ENCODE measurements at places on chromosomes 12 and 14.

DNA sequence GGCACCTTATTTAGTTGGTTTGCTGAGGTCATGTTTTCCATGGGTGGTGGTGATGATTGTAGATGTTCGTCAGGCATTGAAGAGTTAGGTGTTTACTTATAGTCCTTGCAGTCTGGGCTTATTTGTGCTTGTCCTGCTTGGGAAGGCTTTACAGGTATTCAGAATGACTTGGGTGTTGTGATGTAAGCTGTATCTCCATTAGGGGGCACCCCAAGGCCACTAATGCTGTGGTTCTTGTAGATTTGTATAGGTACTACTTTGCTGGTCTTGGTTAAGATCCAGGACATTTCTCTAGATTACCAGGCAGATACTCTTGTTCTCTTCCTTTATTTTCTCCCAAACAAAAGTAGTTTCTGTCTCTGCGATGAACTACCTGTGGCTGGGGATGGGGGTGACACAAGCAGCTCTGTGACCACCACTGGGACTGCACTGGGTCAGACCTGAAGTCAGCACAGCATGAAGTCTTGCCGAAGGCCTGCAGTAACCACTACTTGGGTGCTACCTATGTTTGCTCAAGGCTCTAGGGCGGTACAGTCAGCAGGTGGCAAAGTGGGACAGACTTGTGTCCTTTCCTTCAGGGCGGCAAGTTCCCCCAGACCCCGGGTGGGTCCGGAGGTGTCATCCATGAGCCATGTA is 35.8 kb upstream of the FBXO33 start:
- no peak for DNase-seq

DNA sequence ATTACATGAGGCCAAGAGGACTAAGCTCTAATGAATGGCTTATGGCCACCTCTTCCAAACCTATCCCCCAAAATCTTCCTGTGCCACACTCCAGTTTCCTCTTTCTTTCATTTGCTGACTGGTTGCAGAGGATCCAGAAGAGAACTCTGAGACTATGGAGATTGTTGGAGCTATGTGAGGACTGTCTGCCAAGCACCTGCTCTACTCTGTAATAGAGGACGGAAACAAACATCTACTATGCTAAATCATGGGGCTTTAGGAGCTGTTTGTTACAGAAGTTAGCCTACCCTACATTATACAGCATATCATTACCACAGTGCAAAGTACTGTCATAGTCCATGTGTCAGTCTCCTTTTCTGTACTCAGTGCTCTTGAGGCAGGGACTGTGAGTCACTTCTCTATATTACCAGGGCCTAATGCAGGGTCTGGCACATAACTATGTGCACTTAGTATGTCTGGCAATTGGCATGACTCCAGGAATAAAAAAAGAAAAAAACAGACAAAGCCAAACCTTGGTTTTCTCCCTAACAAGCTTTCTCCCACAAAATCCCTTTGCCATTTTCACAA is 95.1 kb downstream of the RPAP3 start:
- no peak for DNase-seq

DNA sequence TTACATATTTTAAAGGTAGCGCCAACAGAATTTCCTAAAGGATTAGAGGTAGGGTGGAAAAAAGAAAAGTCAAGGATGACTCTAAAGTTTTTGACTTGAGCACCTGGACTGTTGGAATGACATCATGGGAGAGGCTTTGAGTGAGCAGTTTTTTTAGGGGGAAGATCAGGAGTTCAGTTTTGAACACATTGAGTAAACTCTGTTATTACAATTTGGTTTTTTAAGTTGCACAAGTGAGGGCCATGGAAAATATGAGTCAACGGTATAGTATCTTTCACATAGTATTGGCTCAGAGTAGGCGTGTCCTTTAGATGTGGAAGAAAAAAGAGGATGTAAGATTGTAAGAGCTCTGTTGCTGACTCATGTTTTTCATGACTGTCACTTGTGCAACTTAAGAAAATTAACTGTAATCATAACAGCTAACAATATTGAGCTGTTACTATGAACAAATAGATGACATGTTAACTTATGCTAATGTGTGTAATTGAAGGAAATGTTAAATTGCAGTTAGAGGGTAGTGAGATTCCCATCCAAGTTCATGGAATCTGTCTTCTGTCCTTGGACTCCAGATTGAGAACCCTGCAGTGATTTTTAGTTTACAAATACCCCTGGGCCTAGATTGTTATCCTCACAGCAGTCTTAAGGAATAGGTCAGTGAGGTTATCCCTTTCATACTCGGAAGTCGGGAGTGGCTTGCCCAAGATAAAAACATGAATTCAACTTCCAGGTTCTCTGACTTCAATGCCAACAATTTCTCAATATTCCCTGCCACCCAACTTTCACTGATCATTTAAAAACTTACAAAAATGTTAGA is 48.2 kb upstream of the ATP2B1 start:
- DNase-seq = no peak

DNA sequence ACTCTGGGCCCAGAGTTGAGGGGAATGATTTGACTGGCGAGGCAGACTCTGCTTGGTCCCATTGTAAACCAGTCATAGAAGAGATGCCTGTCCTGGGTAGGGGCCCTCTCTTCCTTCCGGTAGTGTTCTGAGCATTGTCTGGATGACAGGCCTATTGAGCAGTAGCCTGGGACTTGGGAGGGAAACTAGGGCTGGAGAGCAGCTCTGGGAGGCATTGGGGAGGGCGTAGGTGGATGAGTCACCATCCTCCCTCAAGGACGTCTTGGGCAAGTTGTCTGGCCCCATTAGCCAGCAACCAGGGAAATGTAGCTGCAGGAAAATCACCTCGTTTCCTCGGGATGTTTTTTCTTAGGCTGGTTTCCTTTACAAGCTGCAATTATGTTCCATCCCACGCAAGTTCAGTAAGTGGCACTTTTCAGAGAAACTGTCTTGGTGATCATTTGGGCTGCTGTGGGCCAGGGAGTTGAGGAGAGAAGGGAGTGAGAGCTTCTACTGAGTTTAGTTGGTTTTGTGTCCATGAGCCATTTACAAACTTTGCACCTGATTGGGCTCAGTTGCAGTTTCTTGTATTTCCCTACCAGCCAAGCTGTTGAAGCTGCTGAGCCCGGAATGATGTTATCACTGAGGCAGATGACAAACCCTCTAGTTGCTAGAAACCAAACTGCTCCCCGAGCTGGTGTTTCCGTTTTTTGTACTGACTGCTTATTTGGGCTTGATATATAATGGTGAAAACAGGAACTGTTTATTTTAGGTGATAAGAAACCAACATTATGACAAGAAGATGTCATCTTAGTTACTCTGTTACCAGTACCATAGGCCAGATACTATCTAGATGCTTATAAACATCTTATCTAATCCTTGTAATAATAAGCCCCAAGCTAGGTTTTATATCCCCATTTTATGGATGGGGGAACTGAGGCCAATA is 147.6 kb downstream of the CHST11 start:
- no peak for DNase-seq

DNA sequence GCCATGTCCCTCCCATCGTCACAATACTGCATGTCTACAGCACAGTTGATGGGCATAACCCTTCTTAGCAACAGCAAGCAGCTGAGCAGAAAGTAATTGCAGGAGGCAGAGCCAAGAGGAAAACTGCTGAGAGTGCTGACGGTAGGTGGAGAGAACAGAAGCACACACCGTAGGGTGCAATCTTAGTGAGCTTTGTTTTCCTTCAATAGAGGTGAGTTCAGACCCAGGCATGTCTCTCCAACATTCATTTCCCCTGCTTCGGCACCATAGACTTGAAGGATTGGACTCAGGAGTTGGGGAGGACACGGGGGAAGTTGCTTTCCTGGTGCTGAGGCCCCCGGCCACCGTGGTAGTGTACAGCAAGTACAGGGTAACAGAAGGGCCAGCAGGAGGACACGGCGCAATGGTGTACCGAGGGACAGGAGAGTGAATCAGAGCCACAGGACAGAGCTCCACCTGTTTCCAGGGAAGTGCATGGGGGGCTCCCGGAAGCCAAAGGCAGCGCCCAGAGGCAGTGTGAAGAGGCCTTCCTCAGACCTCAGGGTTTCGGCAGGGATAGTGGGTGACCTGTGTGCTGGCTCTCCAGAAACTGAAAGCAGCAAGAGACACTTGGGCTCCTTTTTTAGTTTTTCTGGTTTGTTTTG is 36.3 kb upstream of the SINHCAF start:
- no peak for DNase-seq

GRCh38 chr12:52391618-52392002 is 6.2 kb upstream of the KRT84 start:
- peak; percentile 46 for DNase-seq

DNA sequence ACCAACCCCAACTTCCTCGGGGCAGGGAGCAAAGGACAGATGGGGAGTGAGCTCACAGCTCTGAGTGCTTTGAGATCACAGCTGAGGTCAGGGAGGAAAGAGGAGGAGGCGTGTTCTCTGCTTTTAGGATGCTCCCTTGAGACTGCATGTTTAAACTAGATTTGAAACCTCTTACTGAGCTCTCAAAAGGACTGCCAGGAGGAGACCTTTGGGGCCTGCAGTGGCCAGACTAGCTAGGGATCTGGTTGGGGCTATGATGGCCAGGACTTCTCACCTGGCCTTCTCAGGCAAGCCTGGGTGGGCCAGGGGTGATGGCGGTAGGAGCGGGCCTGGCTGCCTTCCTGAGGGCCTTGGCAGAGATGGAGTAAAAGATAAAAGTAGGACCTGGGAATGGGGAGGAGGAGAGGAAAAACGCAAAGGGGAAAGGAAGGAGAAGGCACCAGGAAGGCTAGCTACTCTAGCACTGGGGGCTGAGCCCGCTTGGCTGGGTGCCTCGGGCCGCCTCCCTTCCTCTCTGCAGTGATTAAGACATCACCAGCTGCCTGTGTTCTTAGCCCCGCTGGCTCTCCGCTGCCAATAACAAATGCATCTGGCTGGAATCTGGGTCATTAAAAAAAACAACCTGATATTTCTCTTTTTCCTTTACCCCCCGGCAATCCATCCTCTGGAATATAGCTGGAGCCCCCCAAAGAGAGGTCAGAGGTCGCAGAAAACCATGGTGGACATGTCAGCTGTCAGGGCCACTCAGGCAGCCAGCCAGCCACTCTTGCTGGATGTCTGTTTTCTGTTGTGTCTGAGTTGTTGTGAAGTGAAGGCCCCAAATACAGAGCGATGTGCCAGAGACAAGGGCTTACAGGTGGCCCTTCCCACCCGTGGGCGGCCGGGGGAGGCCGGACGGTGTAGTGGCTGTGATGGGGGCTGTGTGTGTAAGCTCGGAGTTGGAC is 141.3 kb downstream of the TSPAN9 start:
- DNase-seq = no peak

DNA sequence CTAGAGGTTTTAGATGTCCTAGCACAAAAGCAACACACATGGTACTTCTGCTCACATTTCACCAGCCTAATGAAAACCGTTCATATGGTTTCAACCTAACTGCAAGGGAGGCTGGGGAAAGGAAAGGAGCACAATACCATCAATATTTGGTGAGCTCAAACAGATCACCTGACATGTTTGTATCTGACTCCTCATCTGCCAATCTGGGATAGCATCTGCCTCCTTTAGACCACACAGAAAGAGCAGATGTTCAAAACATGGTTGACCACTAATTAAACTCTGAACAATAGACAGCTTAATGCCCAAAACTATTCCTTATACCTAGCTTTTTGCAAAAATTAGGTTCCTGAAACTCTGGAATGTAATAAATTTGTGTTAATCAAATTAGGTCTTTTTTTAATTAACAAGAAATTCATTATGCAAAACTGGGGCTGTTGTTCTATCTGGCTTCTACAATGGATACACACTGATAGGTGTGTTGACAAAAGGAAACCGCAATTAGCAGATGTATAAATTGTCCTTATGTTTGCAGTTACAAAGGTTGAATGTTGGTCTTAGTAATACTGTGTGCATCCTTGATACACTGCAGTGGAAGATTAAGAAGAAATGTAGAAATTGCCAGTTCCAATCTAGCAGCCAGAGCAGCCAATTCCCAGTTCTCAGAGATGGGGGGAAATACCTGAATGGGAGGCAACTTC is 89.3 kb downstream of the DUSP6 start:
- no peak for DNase-seq

GRCh38 chr14:85934123-85934885 is 404.4 kb downstream of the FLRT2 start:
- DNase-seq = no peak

DNA sequence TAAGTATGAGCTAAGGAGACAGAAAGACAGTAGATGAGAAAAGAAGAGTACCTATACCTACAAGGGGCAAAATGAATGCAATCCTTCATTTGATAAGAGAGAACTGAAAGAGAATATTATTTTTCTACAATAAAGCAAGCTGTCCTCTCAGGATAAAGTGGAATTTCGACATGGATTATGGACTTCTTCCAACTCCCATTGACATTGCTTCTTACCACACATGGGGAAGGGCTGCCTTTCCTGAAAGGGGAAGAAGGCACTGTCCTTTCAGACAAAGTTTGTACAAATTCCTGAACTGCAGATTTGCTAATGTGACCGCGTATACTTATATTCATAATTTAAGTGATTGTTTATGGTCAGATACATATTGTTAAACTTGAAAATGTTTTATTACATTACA is 4.3 kb upstream of the HEBP1 start:
- no peak for DNase-seq

GRCh38 chr12:121792607-121793439 is 665 bp downstream of the RHOF start:
- DNase-seq = no peak

DNA sequence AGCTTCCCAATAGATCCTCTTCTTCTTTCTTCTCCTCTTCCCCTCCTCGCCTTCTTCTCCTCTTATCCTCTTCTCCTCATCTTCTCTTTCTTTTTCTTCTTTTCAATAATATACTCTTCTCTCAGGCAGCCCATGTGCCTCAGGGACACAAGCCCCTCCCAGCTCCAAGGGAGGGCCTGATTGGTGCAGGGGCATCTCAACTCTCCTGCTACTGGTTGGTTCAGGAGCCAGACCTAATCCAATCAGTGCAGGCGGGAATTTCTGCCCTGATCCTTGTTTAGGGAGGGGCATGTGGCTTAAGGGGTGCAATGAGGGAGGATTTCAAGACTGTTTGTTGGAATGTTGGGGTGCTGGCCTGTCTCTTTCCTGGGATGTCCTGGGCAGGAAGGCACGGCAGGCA is 9.0 kb downstream of the SERPINA12 start:
- DNase-seq = no peak

DNA sequence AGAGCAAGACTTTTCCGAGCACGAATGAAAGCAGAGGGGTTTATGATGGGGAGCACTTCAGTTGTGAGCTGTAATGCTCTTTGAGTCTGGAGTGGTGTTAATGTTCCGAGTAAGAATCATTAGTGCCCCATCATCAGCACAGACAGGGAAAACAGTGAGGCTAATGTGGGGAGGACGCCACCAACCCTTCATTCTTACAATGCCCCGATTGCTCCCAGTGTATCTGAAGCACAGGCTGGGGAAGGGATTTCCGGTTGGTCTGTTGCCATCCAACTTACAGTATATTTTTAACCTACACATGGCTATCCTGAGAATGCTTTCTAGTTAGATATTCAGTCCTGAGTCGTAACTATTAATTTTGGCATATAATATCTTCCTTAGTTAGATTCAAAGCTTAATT is 141.6 kb downstream of the APAF1 start:
- no peak for DNase-seq

Data from substantia nigra (tissue), 51 donors.